Fibroblast of skin of left biceps (primary cell): ENCODE measurements at places on chromosomes 4 and X.

DNA sequence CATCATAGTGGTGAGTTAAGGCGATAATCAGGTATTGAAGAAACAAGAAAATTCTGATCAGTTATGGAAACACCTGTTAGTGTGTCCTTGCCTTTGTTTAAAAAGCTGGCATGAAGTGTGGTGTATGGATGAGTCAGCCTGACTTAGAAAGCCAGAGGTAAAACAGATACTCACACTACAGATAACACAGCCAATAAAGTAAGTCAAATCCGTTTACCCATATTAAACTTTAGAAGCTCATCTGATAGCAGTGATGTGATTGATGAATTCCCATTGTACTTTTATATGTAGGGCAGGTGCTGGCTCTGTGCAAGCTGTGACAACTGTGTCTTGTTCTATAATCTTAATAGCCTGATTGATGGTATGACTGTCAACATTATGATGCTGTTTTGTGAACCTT is 1392.7 kb upstream of the IGFBP7 start:
- DNase-seq, result no peak

- no peak for DNase-seq
Measured at GRCh38 chrX:46648660-46649059, 75.1 kb downstream of the CHST7 start.

- no peak for DNase-seq
Measured at GRCh38 chr4:169239221-169239905, 31.4 kb downstream of the SH3RF1 start.

DNA sequence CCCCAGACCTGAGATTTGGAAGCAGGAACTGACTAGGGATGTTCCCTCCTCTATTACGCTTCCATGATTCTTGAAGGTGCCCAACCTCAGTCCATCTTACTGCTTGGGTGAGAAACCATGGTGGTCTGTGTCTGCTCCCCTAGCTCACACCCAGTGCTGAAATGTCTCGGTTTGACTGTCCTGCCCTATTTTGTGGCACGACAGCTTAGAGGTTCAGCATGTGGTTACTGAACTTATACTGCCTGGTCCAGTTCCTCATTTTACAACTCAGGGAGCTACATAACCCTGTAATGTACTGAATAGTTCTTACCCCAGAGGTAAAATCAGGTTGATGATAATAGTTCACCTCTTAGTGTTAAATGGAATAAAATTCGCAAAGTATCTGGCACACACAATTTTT is 203.1 kb downstream of the RBM46 start:
- DNase-seq, result no peak

DNA sequence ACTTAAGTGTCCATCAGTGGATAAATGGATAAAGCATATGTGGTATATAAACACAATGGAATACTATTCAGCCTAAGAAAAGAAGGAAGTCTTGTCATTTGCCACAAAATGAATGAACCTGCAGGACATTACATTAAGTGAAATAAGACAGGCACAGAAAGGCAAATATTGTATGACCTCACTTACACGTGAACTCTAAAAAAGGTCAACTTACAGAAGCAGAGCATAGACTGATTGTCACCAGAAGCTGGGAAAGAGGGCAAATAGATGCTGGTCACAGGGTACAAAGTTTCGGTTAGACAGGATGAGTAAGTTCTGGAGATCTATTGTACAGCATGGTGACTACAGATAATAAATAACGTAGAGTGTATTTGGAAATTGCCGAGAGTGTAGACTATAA is 247.7 kb downstream of the RAB28 start:
- no peak for DNase-seq

DNA sequence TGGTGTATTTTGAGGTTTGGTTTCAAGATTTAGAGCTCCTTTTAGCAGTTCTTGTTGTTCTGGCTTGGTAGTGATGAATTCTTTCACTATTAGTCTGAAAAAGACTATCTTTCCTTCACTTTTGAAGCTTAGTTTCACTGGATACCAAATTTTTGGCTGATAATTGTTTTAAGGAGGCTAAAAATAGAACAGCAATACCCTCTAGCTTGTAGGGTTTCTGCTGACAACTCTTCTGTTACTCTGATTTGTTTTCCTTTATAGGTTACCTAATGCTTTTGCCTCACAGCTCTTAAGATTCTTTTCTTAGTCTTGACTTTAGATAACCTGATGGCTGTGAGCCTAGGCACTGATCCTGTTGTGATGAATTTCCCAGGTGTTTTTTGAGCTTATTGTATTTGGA is 33.6 kb upstream of the HEPH start:
- DNase-seq, result no peak

DNA sequence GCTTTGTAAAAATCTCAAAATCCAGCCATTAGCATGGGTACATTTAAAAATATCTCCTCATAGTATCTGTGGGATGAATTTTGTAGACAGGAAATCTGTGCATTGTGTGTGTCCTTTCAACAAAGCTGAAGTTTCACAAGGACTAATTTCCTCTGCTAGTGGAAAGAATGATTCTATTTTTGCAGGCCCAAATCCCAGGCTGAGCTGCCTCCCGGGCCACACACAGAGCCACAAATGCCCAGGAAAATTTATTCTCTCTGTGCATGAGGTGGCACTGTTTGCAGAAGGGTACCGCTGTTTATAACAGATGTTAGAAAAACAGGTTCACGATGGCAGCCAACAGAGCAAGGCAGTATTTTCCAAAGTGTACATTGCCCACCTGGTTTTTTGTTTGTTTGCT is 11.0 kb upstream of the VCX3B start:
- DNase-seq, result no peak

- no peak for DNase-seq
Measured at GRCh38 chr4:99722725-99723124, 65.1 kb upstream of the C4orf54 start.

DNA sequence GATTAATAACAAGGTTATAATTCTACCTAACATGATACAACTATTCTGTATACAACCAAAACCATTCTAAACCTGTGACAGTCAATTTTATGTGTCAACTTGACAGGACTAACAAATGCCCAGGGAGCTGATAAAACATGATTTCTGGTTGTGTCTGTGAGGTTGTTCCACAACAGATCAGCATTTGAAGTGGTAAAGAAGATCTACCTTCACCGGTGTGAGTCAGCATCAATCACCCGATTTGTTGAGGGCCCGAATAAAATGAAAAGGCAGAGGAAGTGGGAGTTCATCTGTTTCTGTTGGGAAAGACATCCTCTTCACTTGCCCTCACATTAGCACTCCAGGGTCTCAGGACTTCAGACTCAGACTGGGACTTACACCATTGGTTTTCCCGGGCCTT is 187.9 kb downstream of the MAB21L2 start:
- DNase-seq, result no peak

DNA sequence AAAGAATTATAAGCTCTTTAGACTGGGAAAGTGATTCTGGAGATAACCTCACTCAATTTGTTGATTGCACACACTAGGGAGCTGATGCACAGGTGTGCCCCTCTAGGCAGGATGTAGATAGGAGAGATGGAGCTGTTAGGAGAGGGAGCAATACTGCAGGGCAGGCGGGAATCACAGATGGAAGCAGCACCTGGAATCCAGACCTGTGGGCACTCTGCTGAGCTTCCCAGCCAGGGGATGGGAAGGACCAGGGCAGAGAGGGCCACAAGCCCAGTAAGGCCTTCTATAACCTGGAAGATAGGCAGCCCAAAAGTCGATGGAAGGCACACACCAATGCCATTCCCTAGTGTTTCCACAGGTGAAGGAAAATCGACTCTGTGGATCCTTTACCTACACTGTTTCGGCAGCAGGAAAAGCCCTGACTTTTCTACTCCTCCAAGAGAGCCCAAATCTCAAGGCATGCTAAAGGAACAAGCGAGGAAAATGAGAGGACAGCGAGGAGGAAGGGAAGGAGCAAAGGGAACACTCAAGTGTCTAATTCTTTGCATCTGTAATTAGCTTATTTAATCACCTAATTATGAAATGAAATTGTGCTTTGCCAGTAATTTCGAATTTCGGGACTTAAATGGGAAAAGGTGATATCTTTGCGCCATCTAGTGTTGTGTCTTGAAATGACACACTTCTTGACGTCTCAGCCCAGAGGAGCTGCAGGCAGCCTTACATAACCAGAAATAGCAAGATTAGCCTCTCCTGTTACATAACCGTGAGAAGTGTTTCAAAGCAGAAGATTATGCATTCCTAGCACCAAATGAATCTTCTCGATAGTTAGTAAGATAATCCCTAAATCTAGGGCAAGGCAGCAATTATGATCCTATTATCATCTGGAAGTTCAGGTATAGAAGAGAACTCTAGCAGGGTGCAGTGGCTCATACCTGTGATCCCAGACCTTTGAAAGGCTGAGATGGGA is 31.0 kb upstream of the TLR3 start:
- peak; percentile 35 for DNase-seq
